ENCODE measurements at places on chromosomes 7 and 10.

- DNase-seq, result no peak
Measured at GRCh38 chr10:129075508-129075907, 391.5 kb upstream of the MGMT start.

- no peak for DNase-seq
Measured at GRCh38 chr10:119112056-119112455, 8.1 kb downstream of the DENND10 start.

DNA sequence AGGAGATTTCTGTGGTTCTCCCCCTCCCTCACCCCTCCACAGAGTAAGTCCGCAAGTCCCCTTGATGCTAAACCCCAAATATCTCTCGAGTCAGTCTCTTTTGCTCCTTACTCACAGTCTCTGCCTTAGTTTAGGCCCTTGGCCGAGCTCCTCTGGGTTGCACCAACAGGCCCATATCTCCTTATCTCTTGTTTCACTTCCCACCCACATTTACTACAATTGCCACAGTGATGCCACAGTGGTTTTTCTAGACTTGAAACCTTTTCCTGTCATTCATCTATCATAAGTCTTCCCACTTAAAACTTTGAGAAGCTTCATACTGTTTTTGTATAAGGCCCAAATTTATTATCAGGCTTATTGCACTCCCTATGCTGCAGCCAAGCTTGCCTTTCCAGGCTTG, 23.4 kb upstream of the NME8 start:
- no peak for DNase-seq

DNA sequence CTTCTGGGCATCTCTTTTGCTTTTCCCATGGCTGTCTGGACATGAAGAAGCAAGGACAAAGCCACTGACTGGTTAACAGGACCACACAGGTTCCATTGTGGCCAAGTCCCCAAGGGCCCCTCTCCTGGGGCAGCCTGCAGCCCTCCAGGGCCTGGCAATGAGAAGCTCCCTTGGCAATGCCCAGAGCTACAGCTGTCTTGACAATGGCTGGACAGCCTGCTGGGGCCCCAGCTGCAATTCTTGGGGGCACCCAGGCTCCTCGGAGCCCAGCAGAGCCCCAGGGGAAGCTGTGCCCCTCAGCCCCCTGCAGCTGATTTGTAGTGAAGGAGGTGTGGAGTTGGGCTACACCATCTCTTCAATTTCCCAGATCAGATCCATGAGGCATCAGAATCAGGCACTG, 384.9 kb upstream of the PODXL start:
- no peak for DNase-seq

DNA sequence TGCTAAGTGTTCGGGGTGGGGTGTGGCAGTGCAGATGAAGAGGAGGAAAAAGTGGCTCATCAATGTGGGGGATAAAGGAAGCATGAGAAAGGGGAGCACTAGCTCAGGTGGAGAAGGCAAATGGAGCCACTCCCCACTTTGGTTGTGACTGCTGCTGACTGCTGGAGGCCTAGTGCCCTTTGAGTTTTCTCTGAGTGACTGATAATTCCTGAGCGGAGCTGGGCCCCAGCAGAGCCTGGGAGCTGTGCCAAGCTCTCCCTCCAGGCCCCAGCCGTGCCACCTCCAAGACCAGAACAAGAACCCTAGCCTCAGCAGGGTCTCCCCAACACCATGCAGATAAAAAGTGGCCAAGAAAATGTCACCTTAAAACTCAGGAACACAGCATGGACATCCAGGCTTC, 9.7 kb upstream of the RASSF4 start:
- DNase-seq, result no peak
